ENCODE measurements at places on chromosomes 11 and 22.
A peak's percentile ranks its signal among the peaks of the same experiment; 100 is the strongest.

DNA sequence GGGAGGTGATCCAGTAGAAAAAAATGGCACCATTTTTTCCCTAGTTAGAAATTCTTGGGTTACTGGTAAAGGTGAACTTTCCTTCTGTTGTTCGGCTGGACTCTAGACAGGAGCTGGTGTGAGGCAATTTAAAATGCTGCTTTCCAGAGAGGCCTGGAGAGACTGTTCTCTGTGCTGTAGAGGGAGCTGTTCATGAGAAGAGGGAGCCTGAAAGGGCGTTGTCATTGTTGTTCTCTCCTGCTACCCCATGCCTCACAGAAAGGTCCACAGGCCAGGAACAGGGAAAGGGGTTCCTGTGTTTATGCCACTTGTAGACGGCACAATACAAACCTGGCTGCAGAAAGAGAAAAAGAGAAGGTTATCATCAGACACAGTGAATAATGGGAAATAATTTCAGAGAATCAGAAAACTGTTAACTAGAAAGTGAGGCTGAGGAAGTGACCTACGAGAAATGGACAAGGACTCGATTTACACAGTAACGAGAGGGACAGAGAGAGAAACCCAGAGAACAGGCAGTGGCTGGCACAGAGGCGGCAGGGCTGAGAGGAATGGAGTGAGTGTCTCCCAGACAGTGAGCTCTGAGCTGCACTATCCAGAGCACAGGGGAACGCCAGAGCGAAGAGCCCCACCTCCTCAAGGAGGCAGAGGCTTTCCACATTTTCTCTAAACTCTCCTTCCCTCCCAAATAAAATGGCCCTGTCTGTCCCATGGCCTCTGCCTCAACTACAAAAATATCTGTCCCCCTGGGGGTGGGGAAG, 109.2 kb downstream of the RRM1 start:
- no peak for DNase-seq

GRCh38 chr11:55634813-55635212, at the start of gene OR4P4:
Gene OR4P4 (plus strand): TSS chr11:55635113.
- no peak for DNase-seq

GRCh38 chr11:73403541-73403940, 27.3 kb downstream of the RELT start:
- DNase-seq, result no peak

- DNase-seq, result peak; percentile 22
Observed at GRCh38 chr11:18010121-18010670, 2.7 kb downstream of the SERGEF start.

DNA sequence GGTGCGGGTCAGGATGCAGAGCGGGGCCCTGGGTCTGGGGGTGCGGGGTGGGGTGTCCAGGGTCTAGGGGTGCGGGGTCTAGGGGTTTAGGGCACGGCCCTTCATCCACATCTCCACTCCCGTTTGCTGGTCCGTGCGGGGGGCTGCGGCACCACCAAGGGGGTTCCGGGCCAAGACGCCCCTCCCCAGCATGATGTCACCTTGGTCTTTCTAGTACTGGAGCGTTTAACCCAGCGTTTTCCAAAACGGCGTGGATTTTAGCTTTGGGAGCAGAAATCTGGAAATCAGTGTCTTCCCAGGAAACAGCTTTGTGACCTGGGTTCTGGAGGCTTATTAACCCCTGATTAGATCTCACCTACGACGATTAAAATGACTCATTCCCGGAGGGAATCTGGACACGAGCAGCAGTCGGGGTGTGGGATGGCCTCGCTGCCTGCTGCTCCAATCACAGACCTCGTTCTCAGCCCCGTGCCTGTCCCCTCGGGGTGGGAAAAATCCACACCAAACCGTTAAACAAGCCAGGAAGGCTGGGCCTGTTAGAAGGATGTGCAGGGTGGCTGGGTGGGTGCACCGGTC, 759 bp downstream of the AP2A2 start:
- no peak for DNase-seq

DNA sequence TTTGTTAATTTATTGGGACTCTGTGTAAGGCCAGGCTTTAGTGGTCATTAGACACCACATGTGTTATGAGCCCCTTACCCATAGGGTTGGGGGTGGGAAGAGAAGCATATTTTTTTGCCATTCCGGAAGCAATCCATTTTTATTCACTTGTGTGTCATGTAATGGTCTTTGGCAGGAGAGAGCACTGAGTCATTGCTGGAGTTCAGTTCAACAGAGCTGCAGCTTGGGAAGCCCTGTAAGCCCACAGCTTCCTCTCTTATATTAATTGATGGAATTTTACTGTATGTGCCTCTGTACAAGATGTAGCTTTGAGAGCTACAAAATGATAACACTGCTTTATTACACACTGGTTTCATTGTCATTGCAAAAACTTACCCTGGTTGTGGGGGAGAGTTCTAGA, 177.3 kb upstream of the SORL1-AS1 start:
- DNase-seq, result no peak

DNA sequence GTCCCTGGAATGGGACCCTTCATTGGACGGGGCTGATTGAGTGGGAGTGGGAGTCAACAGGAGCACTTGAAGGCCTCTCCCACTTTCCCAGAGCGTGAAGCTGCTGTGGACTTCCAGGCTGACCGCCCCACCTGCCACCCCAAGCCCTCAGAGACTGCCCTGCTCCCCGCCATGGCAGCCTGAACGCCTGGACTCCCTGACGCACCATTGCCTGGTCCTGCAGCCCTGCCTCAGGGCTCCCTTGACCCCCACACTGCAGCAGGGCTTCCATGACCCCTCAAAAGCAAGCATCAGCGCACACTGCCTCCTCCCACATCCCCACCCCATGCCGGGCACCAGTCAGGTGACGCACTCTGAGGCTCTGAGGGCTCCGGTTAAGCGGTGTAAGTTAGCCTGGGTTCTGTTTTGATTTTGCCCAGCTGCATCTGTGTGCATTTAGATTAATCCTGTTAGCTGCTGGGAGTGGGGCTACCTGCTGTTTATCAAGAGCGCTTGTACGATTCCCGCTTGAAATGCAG, 39.4 kb downstream of the TRIM29 start:
- no peak for DNase-seq

All from CD4-positive, alpha-beta T cell treated with Interleukin-6 at 100 ng/mL for 8 hours (primary cell).